Upper lobe of right lung (tissue), 1 donor: ENCODE measurements at places on chromosomes 5 and 9.

DNA sequence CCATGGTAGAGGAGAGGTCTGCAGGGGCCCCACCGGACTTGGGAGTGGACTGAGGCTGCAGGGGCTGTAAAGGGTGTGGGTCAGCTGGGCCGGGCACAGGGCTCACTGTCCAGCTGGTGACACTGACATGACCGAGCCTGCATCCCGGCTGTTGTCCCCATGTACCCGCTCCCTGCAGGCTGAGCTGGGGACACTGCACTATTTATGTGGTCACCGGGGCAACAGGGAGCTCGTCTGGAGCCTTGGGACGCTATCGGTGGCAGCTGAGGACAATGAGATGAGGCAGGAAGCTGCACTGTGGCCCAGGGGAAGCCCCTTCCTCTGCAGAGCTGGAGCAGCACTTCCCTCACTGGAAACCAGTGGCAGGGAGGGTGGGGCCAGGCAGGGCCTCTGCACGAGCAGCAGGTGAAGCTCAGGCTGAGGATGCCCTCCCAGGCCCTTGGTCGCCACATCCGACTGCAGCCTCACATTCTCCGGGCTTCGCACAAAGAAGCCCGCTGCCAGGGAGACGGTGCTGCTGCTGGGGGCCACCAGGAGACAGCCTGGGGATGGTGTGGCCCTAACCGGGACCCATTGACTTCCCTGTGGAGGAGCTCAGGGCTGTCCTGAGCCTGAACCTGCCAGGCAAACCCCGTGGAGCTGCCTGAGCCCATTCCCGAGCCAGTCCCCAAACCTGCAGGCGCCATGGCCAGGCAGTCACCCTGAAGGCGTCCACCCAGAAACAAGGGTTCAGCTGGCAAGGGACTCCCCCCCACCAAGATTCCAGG lies 26.4 kb downstream of the ZDHHC11B start:
- peaks cover 24% of the 10 kb centered on the region for H3K4me1 ChIP-seq
- DNase-seq = peak; percentile 61
- no peaks in the 10 kb centered on the region for H3K36me3 ChIP-seq
- H3K27me3 ChIP-seq = no peaks in the 10 kb centered on the region
- no peak overlapping the region for H3K4me3 ChIP-seq
- H3K27ac ChIP-seq = peak overlapping the region; percentile 64

DNA sequence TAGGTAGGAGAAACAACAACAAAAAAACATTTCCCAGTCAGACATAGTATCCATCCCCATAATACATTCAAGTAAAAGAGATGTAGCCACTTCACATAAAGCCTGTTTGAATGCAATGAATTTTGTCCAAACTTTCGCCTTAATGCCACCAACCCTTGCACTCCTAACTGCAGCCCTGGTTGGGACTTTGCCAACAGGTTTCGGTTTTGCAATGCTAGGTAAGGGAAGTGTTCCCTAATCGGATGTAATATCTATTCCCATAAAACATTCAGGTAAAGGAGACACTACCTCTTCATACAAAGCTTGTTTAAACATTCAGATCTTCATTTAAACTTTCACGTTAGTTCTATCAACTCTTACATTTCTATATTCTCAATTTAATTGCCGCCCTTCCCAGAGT lies 336.1 kb downstream of the DRD1 start:
- no peaks in the 10 kb centered on the region for H3K4me1 ChIP-seq
- no peaks in the 10 kb centered on the region for H3K36me3 ChIP-seq
- no peak overlapping the region for H3K27ac ChIP-seq
- no peaks in the 10 kb centered on the region for H3K27me3 ChIP-seq

- no peak overlapping the region for H3K4me3 ChIP-seq
- no peaks in the 10 kb centered on the region for H3K27me3 ChIP-seq
- DNase-seq = no peak
- H3K36me3 ChIP-seq = no peaks in the 10 kb centered on the region
- H3K27ac ChIP-seq = no peak overlapping the region
Observed at GRCh38 chr9:6692433-6692832, 46.9 kb upstream of the GLDC start.

DNA sequence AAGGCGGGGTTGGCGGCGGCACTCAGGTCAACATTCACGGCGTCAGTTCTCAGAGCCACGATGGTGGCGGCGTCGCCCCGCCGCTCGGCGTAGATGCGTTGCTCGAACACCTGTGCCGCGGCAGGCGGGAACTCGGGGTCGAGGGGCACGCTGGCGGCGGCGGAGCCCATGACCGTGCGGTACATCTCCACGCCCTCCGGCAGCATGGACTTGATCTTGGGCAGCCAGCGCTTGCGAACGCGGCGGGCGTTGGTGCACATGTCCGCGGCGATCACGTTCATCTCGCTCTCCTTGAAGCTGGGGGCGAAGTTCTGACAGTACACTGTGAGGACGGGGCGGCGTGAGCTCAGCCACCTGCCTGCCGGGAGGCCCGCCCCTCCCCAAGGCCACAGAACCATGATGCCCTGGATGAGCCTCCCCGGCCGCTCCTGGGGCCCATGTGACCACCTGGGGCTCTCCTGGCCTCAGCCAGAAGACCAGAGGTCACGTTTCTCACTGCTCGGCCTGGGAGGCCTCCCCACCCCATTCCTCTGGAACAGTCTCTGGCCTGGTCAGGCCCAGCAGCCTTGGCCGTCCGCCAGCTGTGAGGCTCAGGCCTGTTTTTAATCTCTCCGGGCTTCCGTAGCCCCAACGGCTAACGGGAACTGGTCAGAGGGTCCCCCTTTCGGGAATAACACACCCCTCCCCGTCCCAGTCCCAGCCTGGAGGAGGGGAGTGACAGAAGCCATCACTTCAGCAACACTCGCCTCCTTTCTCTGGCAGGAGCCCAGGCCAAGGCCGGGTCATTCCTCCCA lies 50.7 kb upstream of the UBAC1 start:
- H3K4me1 ChIP-seq = peaks cover 28% of the 10 kb centered on the region
- peak overlapping the region; percentile 75 for H3K27ac ChIP-seq
- peaks cover 26% of the 10 kb centered on the region for H3K36me3 ChIP-seq

DNA sequence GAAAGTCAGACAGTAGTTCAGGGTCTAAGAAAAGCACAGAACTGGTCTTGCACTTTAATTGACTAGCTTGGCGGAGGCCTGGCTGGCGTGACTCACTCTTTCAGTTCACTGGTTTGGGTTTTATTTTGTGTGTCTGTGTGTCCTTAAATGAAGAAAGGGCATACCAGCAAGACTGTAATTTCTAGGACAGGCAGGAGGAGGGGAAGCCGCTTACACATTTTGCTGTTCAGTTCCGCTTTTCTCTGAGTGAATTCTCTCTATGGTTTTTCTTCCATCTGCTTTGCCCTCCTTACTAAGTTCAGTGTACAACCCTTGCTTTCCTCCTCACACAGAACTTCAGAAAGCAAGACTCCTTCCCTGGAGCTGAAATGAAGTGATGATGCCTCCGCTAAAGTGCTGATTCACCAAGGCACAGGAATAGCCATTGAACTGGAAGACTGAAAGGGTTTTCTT lies 150.8 kb downstream of the MEF2C start:
- H3K27ac ChIP-seq = no peak overlapping the region
- H3K4me1 ChIP-seq = peaks cover 4% of the 10 kb centered on the region
- no peak for DNase-seq
- no peak overlapping the region for H3K4me3 ChIP-seq

DNA sequence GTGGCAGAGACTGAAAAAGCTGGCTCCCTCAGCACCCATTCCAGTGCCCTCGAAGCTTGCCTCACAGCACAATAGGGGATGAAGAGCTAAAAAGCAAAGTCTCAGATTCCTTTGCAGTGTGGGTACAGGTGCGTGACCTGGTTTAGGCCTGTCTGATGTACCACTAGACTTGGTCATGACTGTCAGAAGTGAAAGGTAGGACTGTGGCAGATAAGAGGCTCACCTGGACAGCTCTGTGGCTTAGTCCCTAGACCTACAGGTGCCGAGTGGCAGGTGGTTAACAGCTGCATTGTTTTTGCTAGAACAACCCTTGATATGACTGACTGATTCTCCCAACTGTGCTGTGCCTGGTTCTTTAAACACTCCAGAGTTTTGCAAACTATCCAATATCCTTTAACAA lies 14.7 kb upstream of the SFXN1 start:
- H3K4me1 ChIP-seq = peaks cover 4% of the 10 kb centered on the region
- no peak overlapping the region for H3K4me3 ChIP-seq
- no peaks in the 10 kb centered on the region for H3K36me3 ChIP-seq
- H3K27me3 ChIP-seq = peaks cover 6% of the 10 kb centered on the region
- DNase-seq = no peak
- no peak overlapping the region for H3K27ac ChIP-seq
